Caco-2 (cell line): ENCODE measurements at places on chromosomes 13 and 19. TPM values are rescaled to one million over a fixed set of nuclear protein-coding genes. Genes with fewer than 3 reads are reported as not detected.

GRCh38 chr13:35549481-35549880 is 73.0 kb upstream of the MAB21L1 start:
- H3K27ac ChIP-seq: no peak overlapping the region
- H3K27me3 ChIP-seq: no peaks in the 10 kb centered on the region
- H3K36me3 ChIP-seq: no peaks in the 10 kb centered on the region
- H3K4me3 ChIP-seq: no peak overlapping the region

GRCh38 chr13:50450279-50450678 is 393.2 kb downstream of the DLEU7 start:
- no peaks in the 10 kb centered on the region for H3K36me3 ChIP-seq
- H3K4me1 ChIP-seq: peaks cover 9% of the 10 kb centered on the region
- DNase-seq: no peak
- no peak overlapping the region for H3K27ac ChIP-seq
- H3K4me3 ChIP-seq: no peak overlapping the region

Gene CLDND2
- 1.6 TPM in 1 of 2 replicates, not detected in the other for total RNA-seq

DNA sequence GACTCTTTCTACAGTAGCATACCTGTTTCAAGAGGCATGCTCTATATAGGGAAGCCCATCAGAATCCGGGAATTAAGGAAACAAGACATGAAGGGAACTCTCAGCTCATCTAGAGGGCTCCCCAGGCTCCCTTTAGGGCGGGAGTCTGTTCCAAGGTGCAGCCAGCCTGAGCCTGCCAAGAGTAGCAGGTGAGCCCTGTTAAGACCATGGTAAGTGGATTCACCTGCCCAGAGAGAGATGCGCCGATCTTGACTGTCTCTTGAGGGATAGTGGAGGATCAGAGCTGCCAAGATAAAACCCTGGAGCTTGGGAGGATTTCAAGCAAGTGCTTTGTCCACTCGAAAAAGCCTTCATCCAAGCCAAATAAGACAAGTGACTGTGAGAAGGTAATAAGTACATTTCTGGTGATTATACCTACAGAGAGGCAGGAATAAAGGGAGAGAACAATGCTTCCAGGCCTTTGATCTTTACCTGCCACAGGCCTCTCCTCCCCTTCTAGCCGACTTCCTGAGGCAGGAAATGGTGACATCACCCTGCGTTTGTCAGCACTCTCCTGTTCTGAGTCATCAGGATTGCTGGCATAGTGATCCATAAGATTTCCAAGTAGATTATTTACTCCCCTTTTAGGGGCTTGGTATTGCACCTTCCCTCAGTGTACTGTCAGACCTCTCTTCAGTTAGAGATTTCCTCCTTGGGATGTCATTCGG is 31.5 kb downstream of the KLF5 start:
- no peak overlapping the region for H3K4me3 ChIP-seq
- no peaks in the 10 kb centered on the region for H3K27me3 ChIP-seq
- peaks cover 15% of the 10 kb centered on the region for H3K4me1 ChIP-seq
- peak overlapping the region; percentile 96 for H3K27ac ChIP-seq

DNA sequence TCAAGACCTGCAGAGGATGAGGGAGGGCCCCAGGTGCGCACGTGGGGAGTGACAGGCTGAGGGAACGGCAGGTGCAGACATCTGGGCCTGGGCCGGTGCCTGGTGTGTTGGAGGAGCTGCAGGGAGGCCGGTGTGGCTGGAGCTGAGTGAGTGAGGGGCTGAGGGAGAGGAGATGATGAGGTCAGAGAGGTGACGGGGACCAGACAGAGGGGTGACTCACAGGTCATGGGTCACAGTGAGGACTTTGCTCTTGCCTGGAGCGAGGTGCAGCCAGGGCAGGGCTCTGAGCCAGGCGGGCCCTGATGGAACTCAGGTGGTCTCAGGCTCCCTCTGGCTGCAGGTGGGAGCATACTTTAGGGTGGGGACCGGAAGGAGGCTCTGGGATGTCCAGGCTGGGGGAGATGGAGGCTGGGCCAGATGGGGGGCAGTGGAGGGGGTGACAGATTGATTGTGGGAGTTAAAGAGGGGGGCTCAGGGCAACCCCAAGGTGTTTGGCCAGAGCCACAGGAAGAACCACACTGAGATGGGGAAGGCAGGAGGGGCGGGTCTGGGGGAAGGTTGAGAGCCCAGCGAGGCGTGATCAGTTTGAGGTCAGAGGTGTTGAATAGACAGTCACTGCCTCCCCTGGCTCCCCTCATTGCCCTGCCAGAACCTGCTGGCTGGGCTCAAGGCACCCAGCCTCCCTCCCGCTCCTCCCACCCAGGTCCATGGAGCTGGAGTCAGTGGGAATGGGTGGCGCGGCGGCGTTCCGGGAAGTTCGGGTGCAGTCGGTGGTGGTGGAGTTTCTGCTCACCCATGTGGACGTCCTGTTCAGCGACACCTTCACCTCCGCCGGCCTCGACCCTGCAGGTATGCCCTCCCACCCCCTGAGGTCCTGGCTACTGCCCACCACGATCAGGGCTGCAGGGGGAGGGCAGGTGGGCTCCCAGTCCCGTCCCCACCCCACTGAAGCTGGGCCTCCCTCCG is 8.4 kb downstream of the ARHGAP33 start:
- no peak overlapping the region for H3K27ac ChIP-seq
- H3K36me3 ChIP-seq: no peaks in the 10 kb centered on the region; the same call in 1 of the 2 replicates
- no peak for DNase-seq
- H3K27me3 ChIP-seq: no peaks in the 10 kb centered on the region

GRCh38 chr19:35776102-35776788 is 881 bp downstream of the ARHGAP33 start:
- peak; percentile 29 for DNase-seq
- peak overlapping the region; percentile 82 for H3K4me3 ChIP-seq
- no peaks in the 10 kb centered on the region for H3K4me1 ChIP-seq
- H3K36me3 ChIP-seq: no peaks in the 10 kb centered on the region; the same call in 1 of the 2 replicates
- no peak overlapping the region for H3K27ac ChIP-seq

GRCh38 chr19:38784224-38784623 is 4.8 kb upstream of the LGALS7B start:
- no peak overlapping the region for H3K4me3 ChIP-seq
- H3K27ac ChIP-seq: peak overlapping the region; percentile 76
- no peaks in the 10 kb centered on the region for H3K27me3 ChIP-seq
- peak; percentile 63 for DNase-seq
- no peaks in the 10 kb centered on the region for H3K36me3 ChIP-seq

Gene EDNRB
- total RNA-seq: 19.2 and 21.7 TPM in 2 replicates

GRCh38 chr13:70249332-70250064 is 141.2 kb upstream of the KLHL1 start:
- no peak overlapping the region for H3K27ac ChIP-seq
- no peaks in the 10 kb centered on the region for H3K27me3 ChIP-seq
- H3K36me3 ChIP-seq: no peaks in the 10 kb centered on the region
- peaks cover 11% of the 10 kb centered on the region; the same call in 1 of the 2 replicates for H3K4me1 ChIP-seq

Gene CLC
- total RNA-seq: not detected in 2 replicates

Gene ERCC2
- total RNA-seq: 86.8 and 89.5 TPM in 2 replicates

DNA sequence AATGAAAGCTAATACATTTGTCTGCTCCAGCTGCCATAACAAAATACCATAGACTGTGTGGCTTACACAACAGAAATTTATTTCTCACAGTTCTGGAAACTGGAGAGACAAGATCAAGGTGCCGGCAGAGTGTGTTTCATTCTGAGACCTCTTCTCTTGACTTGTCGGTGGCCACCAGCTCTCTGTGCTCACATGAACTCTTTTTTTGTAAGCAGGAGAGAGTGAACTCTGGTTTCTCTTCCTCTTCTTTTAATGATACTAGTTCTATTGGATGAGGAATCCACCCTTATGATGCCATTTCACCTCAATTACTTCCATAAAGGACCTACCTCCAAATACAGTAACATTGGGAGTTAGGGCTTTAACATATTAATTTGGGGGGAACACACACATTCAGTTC is 11.7 kb downstream of the KCTD12 start:
- H3K27ac ChIP-seq: no peak overlapping the region
- no peaks in the 10 kb centered on the region for H3K36me3 ChIP-seq
- H3K4me1 ChIP-seq: no peaks in the 10 kb centered on the region

- peaks cover 15% of the 10 kb centered on the region; the same call in 1 of the 2 replicates for H3K4me1 ChIP-seq
- peak; percentile 73 for DNase-seq
- H3K4me3 ChIP-seq: no peak overlapping the region
- no peak overlapping the region for H3K27ac ChIP-seq
Measured at GRCh38 chr19:41746593-41747227, 8.6 kb upstream of the CEACAM6 start.

GRCh38 chr13:97352815-97353214 is 81.2 kb upstream of the RAP2A start:
- no peak overlapping the region for H3K4me3 ChIP-seq
- H3K36me3 ChIP-seq: no peaks in the 10 kb centered on the region; the same call in 1 of the 2 replicates
- H3K27me3 ChIP-seq: no peaks in the 10 kb centered on the region
- no peak for DNase-seq

DNA sequence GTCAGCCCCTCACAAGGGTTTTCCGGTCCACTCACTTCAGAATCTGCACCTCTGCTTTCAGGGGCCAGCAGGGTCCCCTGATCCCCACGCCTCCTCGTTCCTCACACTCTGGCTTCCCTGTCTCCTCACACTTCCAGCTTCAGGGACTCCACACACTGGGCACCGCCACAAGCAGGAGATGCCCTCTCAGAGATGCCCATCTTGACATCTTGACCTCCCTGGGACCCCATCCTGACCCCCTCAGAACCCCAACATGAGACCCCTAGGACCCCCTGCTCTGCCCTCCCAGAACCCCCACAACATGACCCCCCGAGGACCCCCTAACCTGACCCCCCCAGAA is 2.7 kb downstream of the MAP2K2 start:
- no peak for DNase-seq
- H3K36me3 ChIP-seq: no peaks in the 10 kb centered on the region; the same call in 1 of the 2 replicates
- no peak overlapping the region for H3K27ac ChIP-seq
- no peak overlapping the region for H3K4me3 ChIP-seq
- no peaks in the 10 kb centered on the region for H3K4me1 ChIP-seq
- H3K27me3 ChIP-seq: no peaks in the 10 kb centered on the region

- no peaks in the 10 kb centered on the region for H3K27me3 ChIP-seq
- no peaks in the 10 kb centered on the region for H3K36me3 ChIP-seq
- no peak for DNase-seq
- H3K27ac ChIP-seq: no peak overlapping the region
- no peak overlapping the region for H3K4me3 ChIP-seq
Measured at GRCh38 chr19:5188548-5189317, 151.9 kb downstream of the PTPRS start.

Gene SLC10A2
- not detected in 2 replicates for total RNA-seq

Gene ADGRE1
- total RNA-seq: not detected in 2 replicates

DNA sequence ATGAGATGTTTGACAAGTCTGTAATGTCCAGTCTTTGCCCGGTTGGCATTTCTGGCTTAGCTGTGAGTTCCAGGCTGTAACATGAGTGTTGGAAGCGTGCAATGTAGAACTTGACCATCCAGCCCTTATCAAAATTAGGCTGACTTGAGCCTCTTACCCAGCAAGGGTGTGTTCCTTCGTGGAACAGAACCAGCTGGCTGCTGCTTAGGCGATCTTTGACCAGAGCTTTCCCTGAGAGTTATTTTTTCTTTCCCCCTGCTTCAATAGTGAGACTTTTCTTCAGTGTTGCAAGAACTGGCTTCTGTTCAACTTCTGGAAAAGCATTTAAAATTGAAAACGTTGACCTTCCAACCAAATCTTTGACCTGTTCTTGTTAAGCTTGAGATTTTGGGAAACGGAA is 6.5 kb downstream of the TNFSF13B start:
- H3K36me3 ChIP-seq: no peaks in the 10 kb centered on the region
- H3K4me1 ChIP-seq: no peaks in the 10 kb centered on the region
- no peaks in the 10 kb centered on the region for H3K27me3 ChIP-seq

DNA sequence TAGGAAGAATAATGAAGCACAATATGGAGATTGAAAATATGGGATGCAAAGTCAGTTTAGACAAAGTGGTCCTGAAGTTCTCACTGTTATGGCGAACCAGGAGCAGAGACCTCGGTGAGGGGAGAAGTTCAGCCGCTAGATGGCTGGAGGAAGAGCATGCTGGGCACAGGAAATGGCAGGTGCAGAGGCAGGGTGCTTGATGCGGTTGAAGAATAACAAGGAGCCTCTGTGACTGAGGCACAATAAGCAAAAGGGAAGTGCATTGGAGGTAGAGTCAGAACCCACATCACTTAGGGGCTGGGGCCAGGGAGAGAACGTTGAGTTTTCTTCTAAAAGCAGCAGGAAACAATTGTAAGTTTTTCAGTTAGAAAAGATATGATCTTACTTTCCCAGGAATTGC is 1725.2 kb downstream of the EFNB2 start:
- no peaks in the 10 kb centered on the region; the same call in 1 of the 2 replicates for H3K27me3 ChIP-seq
- H3K27ac ChIP-seq: no peak overlapping the region
- no peak for DNase-seq
- no peaks in the 10 kb centered on the region for H3K36me3 ChIP-seq

GRCh38 chr19:39539165-39539517 is 820 bp downstream of the EID2 start:
- no peaks in the 10 kb centered on the region for H3K27me3 ChIP-seq
- DNase-seq: no peak
- peak overlapping the region; percentile 34 for H3K27ac ChIP-seq
- H3K4me3 ChIP-seq: peak overlapping the region; percentile 82
- no peaks in the 10 kb centered on the region for H3K36me3 ChIP-seq
